Endodermal cell (in vitro differentiated cells): ENCODE measurements at places on chromosomes 6 and 20. TPM values are rescaled to one million over a fixed set of nuclear protein-coding genes. Genes with fewer than 3 reads are reported as not detected.

- H3K27me3 ChIP-seq = peaks cover 5% of the 10 kb centered on the region
- no peak overlapping the region for H3K4me3 ChIP-seq
- no peak for DNase-seq
- H3K4me1 ChIP-seq = no peaks in the 10 kb centered on the region
- no peaks in the 10 kb centered on the region for H3K36me3 ChIP-seq
Observed at GRCh38 chr6:33981861-33982260, 164.0 kb downstream of the GRM4 start.

GRCh38 chr20:3873507-3873906 lies 15.7 kb upstream of the PANK2 start:
- DNase-seq = no peak
- no peak overlapping the region for H3K27ac ChIP-seq
- H3K4me1 ChIP-seq = no peaks in the 10 kb centered on the region
- no peak overlapping the region for H3K4me3 ChIP-seq
- H3K27me3 ChIP-seq = no peaks in the 10 kb centered on the region

PLCB4 gene
- total RNA-seq = 10.4 and 14.4 TPM in 2 replicates

BTN3A1 gene
- 0.75 and 1.9 TPM in 2 replicates for total RNA-seq

- H3K4me3 ChIP-seq = no peak overlapping the region
- no peak overlapping the region for H3K27ac ChIP-seq
- H3K36me3 ChIP-seq = no peaks in the 10 kb centered on the region
Observed at GRCh38 chr6:19450651-19451050, 386.5 kb upstream of the ID4 start.

SLPI gene
- not detected in 2 replicates for total RNA-seq

DNA sequence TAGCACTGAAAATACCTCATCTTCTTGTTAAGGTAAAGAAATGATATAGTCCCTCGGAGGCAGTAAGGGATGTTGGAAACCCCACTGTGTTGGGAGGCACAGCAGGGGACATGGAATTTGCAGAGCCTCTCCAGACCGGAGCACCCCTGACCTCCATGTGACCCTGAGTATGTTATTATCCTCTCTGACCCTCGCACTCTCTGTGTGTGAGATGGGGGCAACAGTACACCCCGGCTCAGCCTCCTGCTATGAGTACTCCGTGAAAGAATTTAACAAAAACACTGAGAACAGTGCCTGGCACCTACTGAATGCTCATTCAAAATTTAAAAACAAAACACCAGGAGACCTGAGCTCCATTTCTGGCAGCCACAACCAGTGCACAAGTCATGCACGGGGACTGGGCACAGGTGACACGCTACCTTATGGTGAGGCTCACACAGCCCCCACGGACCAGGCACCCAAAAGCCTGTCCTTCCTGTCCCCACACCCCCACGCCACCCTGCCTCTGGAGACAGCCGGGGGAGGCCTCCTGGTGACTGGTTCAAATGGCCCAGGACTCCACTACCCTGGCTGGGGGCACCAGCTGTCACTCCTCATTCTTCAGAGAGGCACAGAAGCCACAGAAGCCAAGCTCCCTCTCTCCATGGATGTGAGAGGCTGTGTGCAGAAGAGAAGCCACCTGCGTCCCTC lies 6.1 kb downstream of the NINL start:
- H3K36me3 ChIP-seq = peaks cover 38% of the 10 kb centered on the region
- no peak overlapping the region for H3K4me3 ChIP-seq
- peak; percentile 63 for DNase-seq
- no peaks in the 10 kb centered on the region for H3K27me3 ChIP-seq
- H3K27ac ChIP-seq = peak overlapping the region; percentile 55
- H3K4me1 ChIP-seq = peaks cover 8% of the 10 kb centered on the region

DNA sequence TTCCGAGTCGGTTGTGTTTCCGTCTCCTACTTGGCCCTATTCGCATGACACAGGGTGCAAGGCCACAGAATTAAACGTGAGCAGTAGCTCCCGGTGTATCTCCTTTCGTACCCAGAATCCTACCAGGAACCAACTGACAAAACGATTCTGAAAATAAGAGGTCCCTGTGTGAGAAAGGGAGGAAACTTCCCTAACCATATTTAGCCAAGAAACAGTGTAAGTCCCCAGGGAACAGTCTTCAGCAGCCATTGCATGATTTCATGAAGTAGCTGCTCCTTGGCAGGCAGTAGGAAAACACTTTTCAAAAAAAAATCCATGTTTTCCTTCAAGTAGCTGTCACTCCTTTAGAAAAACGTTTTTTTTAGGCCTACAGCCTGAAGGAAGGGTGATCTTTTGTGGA lies 46.9 kb downstream of the PDE10A start:
- no peaks in the 10 kb centered on the region for H3K27me3 ChIP-seq
- H3K27ac ChIP-seq = no peak overlapping the region
- peaks cover 3% of the 10 kb centered on the region for H3K4me1 ChIP-seq
- H3K36me3 ChIP-seq = no peaks in the 10 kb centered on the region
- no peak for DNase-seq
- no peak overlapping the region for H3K4me3 ChIP-seq

BMP6 gene
- total RNA-seq = 0.33 to 0.71 TPM (median 0.48 TPM) in 3 replicates

DNA sequence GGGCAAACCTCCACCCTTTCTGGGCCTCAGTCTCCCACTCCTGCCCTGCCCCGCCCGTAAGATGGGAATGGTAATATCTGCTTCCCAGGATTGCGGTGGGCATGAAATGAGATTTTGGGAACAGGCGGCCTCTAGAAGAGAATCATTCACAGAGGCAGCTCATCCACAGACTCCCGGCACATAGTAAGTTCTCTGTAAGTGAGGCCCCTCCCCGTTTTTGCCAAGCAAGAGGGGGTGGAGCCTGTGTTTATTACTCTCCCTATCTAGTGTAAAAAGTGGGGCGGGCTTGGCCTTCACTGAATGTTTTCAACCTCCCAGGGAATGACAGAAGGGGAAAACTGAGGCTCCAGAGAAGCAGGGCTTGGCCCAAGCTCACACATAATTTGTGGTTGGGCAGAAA lies 20.0 kb downstream of the SUN5 start:
- peak; percentile 78 for DNase-seq
- no peaks in the 10 kb centered on the region for H3K27me3 ChIP-seq
- H3K4me3 ChIP-seq = no peak overlapping the region
- no peak overlapping the region for H3K27ac ChIP-seq

DNA sequence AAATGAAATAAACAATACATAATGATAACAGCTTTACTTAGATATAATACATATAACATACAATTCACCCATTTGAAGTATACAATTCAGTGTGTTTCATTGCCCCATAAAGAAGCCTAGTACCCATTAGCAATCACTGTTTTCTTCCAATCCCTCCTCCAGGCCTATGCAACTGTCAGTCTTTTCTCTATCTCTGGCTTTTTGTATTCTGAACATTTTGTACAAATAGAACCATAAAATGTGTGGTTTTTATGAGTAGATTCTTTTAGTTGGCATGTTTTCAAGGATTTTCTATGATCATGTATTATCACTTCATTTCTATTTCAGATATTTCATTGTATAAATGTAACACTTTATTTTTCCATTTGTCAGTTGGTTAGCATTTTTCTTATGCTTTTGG lies 54.6 kb upstream of the MYO6 start:
- no peak overlapping the region for H3K4me3 ChIP-seq
- H3K27me3 ChIP-seq = no peaks in the 10 kb centered on the region
- H3K27ac ChIP-seq = no peak overlapping the region
- H3K36me3 ChIP-seq = peaks cover 55% of the 10 kb centered on the region

DNA sequence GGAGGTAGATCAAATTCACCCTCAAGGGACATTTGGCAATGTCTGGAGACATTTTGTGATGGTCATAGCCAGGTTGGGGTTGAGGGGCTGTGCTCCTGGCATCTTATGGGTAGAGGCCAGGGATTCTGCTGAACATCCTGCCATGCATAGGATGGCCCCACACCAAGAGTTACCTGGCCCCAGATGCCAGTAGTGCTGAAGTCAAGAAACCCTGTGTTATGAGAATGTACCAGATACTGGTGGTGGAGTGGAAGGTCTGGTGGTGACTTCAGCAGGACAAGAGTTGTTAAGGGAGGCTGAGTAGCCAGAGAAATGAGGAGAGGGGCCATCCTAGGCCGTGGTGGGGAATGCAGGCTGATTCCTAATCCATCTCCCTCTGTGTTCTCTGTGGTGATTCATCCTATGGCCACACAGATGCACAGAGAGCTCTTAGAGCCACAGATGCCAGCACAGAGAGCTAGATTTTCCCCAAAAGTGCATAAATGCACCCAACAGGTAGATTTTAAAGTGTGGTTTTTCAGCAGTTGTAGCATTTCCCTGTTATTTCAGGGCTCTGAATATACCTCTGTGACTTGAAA lies 43.6 kb downstream of the CDYL start:
- H3K27ac ChIP-seq = no peak overlapping the region
- no peak for DNase-seq
- H3K36me3 ChIP-seq = no peaks in the 10 kb centered on the region
- no peak overlapping the region for H3K4me3 ChIP-seq
- H3K4me1 ChIP-seq = no peaks in the 10 kb centered on the region

- no peak overlapping the region for H3K4me3 ChIP-seq
- no peak overlapping the region for H3K27ac ChIP-seq
- peaks cover 6% of the 10 kb centered on the region for H3K4me1 ChIP-seq
- DNase-seq = no peak
- peaks cover under 1% of the 10 kb centered on the region for H3K27me3 ChIP-seq
- H3K36me3 ChIP-seq = no peaks in the 10 kb centered on the region
Observed at GRCh38 chr20:684676-685319, 9.2 kb upstream of the SCRT2 start.

DNA sequence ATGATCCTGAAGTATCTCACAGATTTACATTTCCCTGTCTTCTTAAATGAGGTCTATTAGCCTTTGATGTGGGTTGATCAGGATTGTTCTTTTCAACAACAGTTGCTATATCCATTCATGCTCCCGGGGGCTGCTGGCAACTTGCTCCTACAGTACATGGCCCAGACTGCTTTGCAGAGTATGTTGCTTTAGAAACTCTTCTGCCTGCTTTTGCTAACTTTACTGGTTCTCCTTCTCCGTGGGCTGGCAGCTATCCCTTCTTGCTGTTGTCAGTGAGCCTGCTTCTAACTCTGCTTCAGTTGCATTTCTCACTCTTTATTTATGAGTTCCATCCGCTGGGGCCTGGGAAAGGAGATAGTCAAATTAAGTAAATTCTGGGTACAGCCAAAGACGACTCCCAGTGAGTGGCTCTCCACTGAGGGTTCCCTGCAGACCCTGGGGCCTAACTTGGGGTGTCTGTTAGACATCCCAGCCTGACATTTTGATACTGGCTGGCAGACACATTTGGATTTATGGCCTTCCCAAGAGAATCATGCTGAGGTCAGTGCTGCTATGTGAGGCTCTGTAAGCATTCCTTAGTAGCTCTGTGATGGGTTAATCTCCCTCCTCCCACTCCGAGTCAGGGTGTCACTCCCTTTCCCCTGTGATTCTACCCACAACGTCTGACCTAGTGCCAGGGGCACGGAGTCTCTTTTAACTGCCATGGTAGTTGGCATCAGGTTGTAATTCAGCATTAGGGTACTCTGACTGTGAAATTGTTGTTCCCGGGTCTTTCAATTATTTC lies 73.6 kb downstream of the SLX4IP start:
- no peaks in the 10 kb centered on the region for H3K27me3 ChIP-seq
- H3K36me3 ChIP-seq = no peaks in the 10 kb centered on the region
- no peak overlapping the region for H3K27ac ChIP-seq

GRCh38 chr6:91094341-91094740 lies 507.5 kb upstream of the MAP3K7 start:
- DNase-seq = no peak
- H3K27ac ChIP-seq = no peak overlapping the region
- H3K4me3 ChIP-seq = no peak overlapping the region
- no peaks in the 10 kb centered on the region for H3K36me3 ChIP-seq
- peaks cover 9% of the 10 kb centered on the region for H3K4me1 ChIP-seq
- no peaks in the 10 kb centered on the region for H3K27me3 ChIP-seq

LY6G6D gene
- not detected in 2 replicates for total RNA-seq

GRCh38 chr6:164928728-164929407 lies 380.5 kb downstream of the C6orf118 start:
- no peaks in the 10 kb centered on the region for H3K36me3 ChIP-seq
- H3K27ac ChIP-seq = no peak overlapping the region
- no peak overlapping the region for H3K4me3 ChIP-seq
- no peak for DNase-seq
- no peaks in the 10 kb centered on the region for H3K4me1 ChIP-seq
- no peaks in the 10 kb centered on the region for H3K27me3 ChIP-seq

DNA sequence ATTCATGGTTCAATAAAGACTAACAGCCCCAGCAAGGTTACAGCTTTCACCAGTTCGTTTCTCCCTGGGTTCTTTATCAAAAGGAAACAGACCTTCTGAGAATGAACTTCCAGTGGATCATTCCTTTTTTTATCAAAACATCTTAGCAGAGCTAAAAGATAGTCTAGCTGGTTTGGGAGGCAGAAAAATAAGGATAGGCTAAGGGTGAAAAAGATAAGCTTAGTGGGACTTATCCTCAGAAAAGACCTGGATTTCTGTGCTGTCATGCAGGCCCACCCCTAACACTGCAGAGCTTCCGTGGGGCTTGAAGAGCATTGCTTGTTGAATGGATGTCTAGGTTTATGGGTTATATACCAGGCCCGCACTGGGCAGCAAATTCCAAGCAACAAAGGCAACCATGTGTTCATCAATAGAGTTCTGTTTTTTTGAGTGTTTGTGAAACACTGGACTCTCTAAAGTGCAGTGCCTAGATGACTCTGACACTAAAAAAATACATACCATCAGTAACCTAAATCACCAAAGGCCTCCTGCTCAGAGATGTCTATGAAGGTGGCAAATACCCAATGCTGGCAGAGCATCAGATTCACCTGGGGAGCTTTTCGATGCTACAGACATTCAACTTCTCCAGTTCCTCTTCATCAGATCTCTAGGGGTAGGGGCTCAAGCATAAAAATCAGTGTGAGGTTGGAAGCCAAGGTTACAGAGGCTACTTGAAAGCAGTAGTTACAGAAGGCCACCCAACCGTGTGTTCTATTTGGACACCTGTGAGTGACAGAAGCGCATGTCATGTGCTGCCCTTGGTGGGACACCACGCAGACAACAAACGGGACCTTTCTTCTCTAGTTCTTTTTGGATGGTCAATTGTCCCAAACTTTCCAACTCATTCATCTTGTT lies 53.0 kb downstream of the TNFAIP3 start:
- no peak for DNase-seq
- no peaks in the 10 kb centered on the region for H3K36me3 ChIP-seq
- no peaks in the 10 kb centered on the region for H3K27me3 ChIP-seq
- H3K4me1 ChIP-seq = no peaks in the 10 kb centered on the region
- H3K27ac ChIP-seq = no peak overlapping the region

SLC32A1 gene
- total RNA-seq = 1.3 TPM in 1 of 3 replicates, not detected in the others

PGBD1 gene
- total RNA-seq = 8.4 to 10.8 TPM (median 10.0 TPM) in 3 replicates
